ENCODE measurements at places on chromosomes 1 and 21. TPM values are rescaled to one million over a fixed set of nuclear protein-coding genes. Genes with fewer than 3 reads are reported as not detected.

The PADI3 gene
- total RNA-seq: not detected

- DNase-seq: peak; percentile 91
These were observed 5.3 kb downstream of the PSRC1 start for GRCh38 chr1:109277434-109278204.

GRCh38 chr21:44052071-44052829 is 40.1 kb downstream of the TRAPPC10 start:
- no peak for DNase-seq

GRCh38 chr21:42057851-42058437 is 13.2 kb upstream of the UMODL1 start:
- DNase-seq: no peak

- DNase-seq: no peak
These were observed 84.0 kb upstream of the TLR5 start for GRCh38 chr1:223227031-223227430.

DNA sequence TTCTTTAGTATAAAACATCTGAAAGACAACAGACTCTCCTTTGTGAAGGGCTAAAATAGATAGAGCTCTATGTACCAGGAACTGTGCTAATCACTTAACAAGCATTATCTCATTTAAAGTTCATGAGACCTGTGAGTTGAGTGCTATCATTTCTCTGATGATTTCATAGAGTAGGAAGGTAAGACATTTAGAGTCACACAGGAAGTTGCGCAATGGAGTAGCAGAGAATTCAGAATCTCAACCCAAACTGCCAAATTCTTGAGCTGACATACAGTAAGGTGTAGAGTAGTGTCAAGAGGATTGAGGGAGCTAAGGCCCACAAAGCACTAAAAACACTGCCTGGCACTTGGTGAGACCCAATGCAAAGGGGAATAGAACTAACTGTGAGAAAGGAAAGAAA is 384.3 kb downstream of the NTNG1 start:
- no peak for DNase-seq

GRCh38 chr1:7594002-7594713 is 176.9 kb upstream of the VAMP3 start:
- DNase-seq: peak; percentile 21

DNA sequence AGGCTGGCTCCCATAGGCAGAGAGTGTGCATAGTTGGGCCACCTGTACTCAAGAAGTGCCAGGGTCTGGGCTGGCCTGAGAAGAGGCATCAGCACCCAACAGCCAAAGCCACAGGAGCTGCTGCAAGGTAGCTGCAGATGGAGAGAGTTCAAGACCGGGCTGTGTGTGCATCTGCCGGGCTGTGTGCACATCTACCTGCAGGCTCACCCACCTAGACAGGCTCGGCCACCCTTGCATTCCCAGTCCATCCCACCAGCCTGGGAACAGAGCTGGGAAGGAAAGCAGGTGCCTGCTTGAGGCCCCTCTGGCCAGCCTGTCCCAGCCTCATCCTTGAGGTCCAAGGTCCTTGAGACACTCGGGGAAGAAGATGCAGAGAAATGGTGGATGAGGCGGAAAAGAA is 194.4 kb upstream of the AJAP1 start:
- no peak for DNase-seq

The SPRR4 gene
- not detected for total RNA-seq

Data from left colon (tissue), 2 donors.